Posterior vena cava (tissue), 2 donors: ENCODE measurements at places on chromosomes 6 and 20. TPM values are rescaled to one million over a fixed set of nuclear protein-coding genes. Genes with fewer than 3 reads are reported as not detected.
A peak's percentile ranks its signal among the peaks of the same experiment; 100 is the strongest.

GRCh38 chr20:22807646-22808244 lies 223.4 kb upstream of the FOXA2 start:
- no peak for DNase-seq

- DNase-seq = no peak
Observed at GRCh38 chr20:33450867-33451266, 7.3 kb upstream of the SNTA1 start.

GRCh38 chr20:10040070-10040975 lies 5.5 kb downstream of the ANKEF1 start:
- DNase-seq = no peak

DNA sequence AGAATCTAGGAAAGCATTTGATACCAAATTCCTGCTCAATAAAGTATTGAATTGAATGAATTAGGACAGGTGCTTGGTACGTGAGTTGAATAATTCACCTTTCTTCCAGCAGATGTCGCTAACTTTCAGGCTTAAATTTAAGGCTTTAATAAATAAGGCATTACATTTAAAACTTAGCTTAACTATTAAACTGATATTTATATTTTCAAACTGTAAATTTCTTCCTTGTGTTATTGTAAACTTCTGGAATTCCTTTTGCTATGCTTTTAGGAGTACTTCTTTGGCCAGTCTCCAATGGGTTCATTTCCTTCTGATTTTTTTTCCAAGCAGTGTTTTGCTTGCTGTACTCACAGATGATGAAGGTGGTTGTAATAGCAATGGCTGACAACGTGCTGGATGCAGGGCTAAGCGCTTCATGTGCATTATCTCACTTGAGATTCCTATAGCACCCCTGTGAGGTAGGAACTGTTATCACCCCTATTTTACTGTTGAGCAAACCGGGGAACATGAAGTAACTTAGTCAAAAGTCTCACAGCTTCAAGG lies 71.3 kb upstream of the SLC2A12 start:
- DNase-seq = no peak

The ANKRD66 gene
- not detected for total RNA-seq

- DNase-seq = no peak
Observed at GRCh38 chr6:122829456-122829855, 40.4 kb downstream of the SMPDL3A start.

- DNase-seq = no peak
Observed at GRCh38 chr20:37796121-37796520, 102.3 kb downstream of the CTNNBL1 start.

The MOCS3 gene
- 3.5 TPM for total RNA-seq

The SOX18 gene
- total RNA-seq = 40.8 TPM

DNA sequence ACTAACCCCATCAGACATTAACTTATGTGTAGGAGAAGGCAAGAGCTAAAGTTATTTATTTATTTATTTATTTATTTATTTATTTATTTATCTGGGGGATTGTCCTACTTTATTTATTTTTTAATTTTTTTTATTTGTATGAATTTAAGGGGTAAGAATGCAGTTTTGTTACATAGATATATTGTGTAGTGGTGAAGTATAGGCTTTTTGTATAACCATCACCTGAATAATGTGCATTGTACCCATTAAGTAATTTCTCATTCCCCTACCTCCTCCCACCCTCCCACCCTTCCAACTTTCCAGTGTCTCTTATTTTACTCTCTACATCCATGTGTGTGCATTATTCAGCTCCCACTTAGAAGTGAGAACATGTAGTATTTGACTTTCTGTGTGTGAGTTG lies 51.6 kb downstream of the SPTLC3 start:
- no peak for DNase-seq

DNA sequence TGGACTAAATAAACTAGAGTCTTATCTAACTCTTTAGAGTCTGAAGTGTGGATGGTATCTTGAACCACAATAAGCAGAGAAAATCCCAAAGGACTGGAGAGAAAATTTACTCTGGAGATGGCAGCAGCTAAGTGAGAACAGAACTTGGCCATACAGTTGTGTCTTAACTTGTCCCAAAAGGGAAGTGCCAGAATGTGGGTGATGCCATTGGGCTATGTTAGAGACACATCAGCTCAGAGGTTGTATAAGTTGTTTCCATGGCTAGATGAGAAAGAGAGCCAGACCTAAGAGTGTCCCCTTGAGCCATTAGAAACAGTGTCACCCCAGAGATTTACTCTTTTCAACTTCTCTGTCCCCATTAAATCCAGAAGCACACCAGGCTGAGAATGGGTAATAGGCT lies 36.2 kb downstream of the FOXO3 start:
- DNase-seq = no peak

DNA sequence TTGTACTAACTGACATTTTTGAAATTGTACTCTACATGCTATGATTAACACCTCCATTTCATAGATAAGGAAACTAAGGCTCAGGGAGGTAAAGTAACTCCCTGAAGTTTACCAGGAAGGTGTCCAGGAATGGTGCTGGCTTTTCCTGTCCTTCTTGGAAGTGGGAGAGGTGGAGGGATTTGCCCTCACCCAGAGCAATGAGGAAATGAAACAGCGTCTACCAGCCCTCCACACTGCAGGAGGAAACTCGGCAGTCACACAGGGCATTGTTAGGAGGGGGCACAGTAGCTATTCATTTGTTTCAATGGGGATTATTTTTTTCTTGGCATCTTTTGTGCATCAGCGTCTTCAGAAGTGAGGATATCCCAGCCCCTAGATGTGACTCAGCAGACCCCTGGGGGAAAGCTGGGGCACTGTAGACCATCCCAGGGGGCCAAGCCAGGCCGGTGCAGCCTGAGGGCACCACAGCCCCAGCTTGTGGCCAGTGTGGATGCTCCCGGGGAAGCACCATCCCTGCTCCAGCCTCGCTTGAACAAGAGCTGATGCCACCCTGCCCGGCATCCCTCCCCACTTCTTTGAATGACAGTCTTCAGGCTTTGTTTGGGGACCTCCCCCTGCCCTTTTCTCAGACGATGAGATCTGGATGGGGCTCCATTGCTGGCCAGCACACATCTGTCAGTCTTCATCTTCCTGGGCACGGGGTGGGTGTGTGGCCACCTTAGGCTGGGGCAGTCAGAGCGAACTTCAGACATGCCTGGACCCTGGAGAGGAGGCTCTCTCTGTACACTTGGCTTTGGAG lies 224.4 kb upstream of the PMEPA1 start:
- peak; percentile 69 for DNase-seq

The KCNB1 gene
- 1.6 TPM for total RNA-seq

DNA sequence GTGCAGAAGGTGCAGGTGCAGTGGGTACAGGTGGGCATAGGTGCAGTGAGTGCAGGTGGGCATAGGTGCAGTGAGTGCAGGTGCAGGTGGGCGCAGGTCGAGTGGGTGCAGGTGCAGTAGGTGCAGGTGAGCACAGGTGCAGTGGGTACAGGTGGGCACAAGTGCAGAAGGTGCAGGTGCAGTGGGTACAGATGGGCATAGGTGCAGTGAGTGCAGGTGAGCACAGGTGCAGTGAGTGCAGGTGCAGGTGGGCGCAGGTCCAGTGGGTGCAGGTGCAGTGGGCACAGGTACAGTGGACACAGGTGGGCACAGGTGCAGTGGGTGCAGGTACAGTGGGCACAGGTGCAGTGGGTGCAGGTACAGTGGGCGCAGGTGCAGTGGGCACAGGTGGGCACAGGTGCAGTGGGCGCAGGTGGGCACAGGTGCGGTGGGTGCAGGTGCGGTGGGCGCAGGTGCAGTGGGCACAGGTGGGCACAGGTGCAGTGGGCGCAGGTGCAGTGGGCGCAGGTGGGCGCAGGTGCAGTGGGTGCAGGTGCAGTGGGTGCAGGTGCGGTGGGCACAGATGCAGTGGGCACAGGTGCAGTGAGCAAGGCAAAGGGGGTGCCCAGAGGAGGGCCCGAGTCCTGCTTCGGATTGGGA lies 15.3 kb downstream of the ZBTB46 start:
- no peak for DNase-seq

DNA sequence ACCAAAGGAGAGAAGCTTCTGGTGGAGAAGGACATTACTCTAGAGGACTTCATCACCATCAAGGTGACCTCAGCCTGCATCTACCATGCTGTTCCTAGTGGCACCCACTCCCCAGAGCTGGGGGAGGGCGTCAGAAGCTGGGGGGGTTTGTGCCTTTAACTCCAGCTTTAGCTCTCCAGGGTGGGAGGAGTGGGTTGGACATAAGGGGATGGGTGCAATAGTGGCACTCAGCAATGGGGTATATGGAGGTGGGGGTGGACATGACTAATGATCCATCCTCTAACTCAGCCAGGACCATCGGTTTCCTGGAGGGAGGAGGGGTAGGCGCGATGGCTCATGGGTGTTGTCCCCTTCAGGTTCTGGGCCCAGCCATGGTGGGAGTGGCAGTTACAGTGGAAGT lies 40.1 kb downstream of the SNRPB start:
- DNase-seq = no peak

DNA sequence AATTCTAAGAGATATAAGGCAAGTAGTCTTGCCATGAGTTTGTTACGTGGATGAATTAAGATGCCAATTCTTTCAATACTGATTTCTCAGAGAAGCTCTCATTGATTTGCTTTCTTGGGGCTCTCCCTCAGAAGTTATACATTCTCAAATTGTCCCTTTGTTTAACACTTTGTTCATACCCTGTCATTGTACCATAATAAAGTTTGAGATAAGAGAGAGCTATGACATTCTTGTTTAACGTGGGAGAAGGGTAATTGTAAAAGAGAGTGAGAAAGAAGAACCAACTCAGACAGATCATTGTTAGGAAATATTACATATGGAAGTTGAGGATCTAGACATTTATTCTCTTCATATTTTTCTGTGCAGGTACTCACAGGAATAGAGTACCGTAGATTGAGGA lies 19.1 kb downstream of the ACSS2 start:
- DNase-seq = no peak

DNA sequence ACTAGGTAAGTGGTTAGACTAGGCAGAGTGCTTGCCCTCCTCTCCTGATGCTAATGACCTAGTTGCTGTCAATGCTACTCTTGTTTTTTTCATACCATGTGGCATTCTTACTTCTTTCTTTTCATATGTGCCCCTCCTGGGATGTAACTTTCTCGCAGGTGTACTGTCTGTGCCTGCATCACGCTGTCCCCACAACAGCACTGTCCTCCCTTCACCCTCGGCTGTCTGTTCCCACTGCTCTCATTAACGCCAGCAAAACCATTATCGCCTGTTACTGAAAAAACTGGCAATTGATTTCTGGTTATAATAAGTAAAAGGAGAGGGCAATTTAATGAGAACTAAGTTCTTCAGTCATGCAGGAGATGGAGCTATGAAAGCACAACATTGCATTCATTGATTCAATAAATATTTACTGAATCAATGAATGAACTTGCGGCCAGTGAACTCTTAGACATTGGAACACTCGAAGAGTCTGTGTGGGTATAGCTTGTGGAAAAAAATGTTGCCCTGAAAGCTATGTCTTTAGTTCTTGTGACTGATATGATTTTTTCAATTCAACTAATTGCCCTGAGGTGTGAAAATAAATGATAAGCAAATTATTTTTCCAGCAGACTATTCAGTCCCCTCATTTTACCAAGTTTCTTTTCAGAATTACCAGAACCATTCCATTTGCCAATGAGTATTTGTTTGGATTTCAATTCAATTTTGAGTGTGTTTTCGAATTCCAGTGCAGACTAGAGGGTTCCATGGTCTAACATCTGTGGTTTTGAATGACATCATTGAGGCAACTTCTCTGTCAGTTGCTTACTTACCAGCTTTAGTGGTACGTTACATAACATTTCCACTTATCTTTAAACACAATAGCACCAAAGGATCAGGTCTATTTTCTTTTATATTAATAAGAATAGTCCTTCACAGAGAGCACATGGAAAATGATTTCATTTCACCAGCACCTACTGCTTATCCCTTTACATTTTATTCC lies 2.1 kb downstream of the SLC17A4 start:
- DNase-seq = no peak

DNA sequence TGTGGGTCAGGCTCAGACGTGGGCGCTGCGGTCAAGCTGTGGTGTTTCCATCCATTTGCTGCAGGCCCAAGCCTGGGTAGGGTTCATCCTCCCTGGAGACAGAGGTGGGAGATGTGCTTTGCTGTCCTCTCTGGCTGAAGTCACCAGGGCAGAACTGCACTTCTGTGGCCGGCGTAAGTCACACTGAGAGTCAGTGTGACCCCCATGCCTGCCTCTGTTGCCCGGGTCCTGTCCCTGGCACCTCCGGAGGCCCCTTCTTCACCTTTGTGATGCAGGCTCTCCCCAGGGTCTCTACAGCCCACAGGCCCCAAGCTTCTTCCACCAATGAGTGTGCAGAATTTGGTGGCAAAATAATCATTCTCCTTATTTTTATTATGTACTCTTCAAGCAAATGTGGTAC lies 53.8 kb upstream of the DACT2 start:
- DNase-seq = peak; percentile 42

DNA sequence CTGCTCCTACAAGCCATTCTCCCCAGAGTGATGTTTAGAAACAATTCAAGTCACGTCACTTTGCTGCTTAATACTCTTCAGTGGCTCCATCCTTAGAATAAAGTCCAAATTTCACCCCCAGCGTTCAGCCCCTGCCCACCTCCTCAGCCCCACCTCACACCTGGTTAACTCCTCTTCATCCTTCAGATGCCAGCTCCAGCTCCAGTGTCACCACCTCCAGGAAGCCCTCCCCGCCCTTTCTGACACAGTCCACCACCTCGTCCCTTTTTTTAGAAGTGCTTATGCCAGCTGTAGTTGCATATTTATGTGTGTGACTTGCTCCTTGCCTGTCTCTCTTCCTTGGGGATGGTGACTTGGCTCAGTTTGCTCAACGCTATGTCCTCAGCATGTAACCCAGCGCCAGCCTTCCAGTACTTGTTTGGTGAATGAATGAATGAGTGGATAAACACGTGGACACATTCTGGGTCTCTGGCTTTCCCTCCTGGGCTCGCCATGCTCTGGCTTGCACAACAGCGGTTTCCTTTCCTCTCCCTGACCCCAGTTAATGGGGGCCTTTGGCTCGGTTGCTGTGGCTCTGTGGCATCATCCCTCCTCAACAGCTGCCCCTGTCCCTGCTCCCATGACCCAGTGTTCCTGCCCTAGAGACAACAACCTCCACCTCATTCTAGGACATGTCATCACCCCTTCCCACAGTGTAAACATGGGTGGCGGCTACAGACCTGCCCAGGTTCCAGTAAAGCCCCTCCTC lies 3.7 kb upstream of the IP6K3 start:
- DNase-seq = no peak

DNA sequence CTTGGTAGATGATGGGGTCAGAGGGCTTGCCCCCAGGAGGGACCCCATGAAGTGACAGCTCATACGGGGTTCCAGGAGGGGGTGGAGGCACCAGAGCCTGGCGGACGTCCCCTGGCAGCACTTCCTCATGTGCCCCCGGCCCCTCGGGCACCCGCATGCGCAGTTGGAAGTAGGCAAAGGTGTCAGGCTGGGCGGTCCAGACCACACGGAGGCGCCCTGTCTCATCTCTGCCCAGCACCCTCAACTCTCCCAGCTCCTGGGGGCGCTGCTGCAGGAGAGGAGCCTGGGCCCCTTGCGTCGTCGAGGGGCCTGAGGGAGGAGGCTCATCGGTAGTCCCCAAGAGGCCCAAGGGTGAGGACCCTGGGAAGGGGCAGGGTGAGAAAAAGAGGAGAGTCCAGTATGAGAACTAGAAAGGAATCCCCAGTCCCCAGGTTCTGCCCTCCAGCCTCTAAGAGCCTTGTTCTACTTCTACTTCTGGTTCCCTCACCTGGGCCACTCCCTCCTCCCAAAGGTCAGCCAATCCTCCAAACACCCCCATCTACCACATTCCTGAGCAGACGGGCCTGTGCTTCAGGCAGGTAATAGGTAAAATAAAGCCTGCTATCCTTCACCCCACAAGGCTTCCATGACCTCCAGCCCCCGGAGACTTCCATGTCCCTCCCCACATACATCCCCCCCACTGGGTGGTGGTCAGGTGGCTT lies 23.2 kb downstream of the TNXB start:
- no peak for DNase-seq
